Activated CD8-positive, alpha-beta memory T cell treated with anti-CD3 and anti-CD28 coated beads for 24 hours (primary cell): ENCODE measurements at places on chromosomes 11 and 22.

DNA sequence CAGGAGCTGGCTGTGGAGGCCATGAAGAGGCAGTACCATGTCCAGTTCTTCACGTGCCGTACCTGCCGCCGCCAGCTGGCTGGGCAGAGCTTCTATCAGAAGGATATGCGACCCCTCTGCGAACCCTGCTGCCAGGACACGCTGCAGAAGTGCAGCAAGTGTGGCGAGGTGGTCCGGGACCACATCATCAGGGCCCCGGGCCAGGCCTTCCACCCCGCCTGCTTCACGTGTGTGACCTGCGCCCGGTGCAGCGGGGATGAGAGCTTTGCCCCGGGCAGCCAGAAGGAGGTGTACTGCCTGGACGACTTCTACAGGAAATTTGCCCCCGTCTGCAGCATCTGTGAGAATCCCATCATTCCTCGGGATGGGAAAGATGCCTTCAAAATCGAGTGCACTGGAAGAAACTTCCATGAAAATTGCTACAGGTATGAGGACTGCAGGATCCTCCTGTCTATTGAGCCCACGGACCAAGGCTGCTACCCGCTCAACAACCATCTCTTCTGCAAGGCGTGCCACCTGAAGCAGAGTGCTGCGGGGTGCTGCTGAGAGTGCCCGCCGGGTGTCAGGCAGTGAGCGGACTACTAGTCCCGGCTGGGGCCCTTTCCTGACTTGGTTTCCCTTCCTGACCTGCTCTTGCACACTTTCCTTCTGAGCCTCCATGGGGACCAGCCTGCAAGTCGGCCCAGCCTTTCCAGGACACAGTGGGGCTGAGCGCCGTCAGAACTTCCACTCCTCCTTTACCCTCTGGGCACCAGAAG is 22.0 kb upstream of the PHF21A start:
- DNase-seq = no peak

DNA sequence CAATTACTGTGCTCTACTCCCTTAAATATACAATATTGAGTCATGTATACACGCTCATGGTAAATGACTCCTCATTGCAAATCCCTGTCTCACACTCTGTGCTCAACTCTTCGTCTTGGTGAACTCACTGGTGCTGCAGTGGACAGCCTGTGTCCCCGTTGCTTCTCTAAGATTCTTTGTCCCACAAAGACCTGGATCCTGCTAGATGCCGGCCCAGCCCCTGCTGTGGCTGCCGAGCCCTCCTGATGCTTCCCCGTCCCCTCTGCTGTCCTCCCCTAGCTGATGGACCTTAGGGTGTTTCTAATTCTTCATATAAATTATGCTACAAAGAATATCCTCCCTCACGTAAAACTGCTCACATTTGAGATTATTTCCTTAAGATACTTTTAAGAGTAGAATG is 5.5 kb downstream of the APOL2 start:
- no peak for DNase-seq

GRCh38 chr11:13358596-13359270 is 81.1 kb downstream of the BMAL1 start:
- DNase-seq = no peak

DNA sequence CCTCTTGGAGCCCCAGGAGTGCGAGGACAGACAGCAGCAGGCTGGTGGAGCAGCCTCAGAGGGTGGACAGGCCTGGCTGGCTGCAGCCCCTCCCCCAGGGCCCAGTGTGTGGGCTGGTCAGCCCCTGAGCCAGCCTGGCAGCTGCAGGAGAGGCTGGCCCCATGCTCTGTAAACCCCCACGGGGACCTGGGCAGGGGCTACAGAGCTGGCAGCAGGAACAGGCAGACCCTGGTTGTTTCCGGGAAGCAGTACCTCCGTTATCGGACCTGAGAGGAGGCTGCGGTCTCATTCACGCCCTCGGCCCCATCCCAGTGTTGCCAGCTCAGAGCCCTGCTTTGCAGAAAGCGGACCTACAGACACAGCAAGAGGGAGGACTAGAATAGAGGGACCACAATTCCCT is 38.5 kb upstream of the COMT start:
- no peak for DNase-seq

DNA sequence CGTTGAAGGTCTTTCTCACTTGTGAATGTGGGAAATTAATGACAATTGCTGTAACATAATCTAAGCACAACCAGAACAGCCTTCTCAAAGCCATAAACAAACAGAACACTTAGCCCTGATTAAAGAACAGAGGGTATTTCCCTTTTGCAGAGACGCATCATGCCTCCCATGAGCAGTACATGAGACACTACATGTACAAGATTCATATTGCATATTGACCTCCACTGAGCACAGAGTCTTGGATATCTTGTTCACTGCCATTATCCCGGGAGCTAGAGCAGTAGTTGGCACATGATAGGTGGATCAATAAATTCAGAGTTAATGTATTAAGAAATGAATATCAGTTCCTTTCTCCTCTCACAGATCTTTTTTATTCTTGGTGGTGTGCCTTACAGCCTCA is 1194.3 kb upstream of the TENM4 start:
- no peak for DNase-seq

- DNase-seq = peak; percentile 89
These were observed 22.1 kb downstream of the RIBC2 start for GRCh38 chr22:45435544-45436139.

DNA sequence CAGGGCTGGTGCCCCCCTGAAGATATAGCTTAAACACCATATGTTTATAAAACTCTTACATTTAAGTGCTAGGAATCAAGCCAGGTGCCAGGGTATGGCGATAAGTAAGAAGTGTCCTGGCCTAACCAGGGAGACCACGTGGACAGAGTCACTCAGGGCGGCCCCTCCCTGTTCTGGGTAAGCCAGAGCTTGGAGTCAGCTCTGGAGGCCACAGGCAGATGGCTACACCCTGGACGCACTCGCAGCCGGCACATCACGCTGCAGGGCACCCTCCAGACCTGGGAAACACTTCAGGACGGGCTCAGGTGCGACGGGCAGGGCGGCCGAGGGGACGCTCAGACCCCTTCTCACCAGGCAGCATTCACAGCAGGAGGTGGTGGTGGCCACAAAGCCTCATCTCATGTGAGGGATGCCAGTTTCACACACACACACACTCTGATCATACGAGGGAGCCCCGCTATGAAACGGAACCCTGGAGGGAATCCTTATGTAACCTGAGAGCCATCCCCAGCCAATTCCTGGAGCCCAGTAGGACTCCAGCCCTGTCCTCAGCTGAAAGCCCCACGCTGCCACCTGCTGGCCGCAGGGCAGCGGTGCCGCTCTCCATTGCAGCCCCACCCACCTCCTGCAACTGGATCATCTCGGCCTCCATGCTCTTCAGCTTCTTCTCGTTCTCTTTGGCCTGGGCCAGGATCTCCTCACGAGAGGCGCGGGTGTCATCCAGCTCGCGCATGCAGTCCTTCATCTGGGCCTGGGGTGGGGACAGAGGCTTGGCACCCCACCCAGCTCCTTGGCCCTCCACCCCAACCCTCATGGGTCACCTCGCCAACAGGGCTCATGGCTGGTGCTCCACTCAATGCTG is 33.4 kb downstream of the APOL1 start:
- DNase-seq = peak; percentile 85

GRCh38 chr11:46296528-46297448 is 19.3 kb downstream of the CREB3L1 start:
- DNase-seq = no peak

DNA sequence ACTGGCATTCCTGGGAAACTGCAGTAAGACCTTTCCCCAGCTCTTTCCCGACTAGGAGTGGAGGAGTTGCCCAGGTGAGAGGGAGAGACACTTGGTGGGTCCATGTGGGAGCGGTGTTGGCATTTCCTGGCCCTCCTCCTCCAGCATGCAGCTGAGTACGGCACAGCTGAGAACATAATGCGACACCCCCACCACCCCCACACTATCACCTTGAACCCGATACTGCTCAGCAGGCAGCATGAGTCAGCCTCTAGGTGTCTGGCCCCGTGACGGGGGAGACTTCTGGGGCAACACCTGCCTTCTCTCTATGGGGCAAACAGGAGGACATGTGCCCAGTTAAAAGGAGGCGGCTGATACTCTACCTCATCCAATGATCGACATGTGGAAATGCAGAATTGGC is 64.4 kb downstream of the PKNOX2 start:
- no peak for DNase-seq

DNA sequence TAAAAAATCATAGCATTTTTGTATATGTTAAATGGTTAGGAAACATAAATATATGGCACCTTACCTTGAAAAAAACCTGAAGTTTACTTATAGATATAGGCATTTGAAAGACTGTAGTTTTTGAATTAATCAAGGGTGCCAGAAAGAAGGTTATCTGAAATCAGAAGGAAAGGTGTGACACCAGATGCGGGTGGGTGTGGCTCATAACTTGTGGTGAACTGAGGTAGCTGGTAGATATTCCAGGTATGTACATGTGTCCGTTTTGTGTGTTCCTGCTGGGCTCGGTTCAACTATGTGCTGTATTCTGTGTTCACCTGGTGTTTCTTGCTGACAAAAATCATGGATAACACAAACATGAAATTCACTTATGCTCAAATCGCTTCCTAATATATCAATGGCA is 35.6 kb downstream of the STK33 start:
- no peak for DNase-seq

DNA sequence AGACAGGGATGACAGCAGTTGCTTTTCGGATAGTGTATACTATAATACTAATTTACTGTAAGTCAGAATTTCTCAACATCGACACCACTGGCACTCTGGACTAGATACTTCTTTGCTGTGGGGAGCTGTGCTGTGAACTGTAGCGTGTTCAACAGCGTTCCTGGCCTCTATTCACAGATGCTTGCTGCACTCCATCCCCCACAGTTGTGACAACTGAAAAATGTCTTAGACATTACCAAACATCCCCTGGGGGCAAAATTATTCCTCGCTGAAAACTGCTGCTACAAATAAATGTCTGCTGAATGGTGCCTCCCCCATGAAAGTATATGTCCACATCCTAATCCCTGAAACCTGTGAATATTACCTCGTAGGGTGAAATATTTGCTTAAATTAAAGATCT is 7.5 kb upstream of the SLC15A3 start:
- no peak for DNase-seq

DNA sequence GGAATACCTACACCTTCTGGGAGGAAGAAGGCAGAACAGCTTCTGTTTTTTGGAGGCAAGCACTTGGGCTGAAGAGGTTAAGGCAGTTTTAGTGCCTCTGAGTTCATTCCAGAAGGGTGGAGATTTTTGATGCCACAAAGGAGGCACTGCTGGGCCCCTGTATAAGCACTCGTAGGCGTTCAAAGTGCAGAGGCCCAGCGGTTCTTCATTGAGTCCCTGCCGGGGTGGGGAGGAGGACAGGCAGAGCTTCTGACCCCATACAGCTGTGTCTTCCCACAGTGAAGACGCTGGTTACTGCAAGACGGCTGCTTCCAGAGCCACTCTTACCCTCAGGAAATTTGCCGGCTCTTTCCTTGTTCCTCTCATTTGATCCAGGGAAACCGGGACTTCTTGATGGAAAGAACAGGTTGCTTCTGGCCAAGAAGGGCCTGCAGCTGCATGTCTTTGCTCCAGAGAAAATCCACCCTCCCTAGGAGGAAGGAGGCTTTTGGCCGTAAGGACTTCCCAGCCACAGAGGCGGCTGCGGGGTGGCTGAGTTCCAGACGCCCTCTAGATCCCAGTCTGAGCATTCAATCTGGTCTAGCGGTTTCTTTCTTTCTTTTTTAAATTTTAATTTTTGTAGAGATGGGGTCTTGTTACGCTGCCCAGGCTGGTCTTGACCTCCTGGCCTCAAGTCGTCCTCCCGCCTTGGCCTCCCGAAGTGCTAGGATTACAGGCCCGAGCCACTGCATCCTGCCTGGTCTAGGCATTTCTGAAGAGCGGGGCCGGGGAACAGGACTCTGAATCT is 9.4 kb downstream of the ADAMTS15 start:
- DNase-seq = no peak

DNA sequence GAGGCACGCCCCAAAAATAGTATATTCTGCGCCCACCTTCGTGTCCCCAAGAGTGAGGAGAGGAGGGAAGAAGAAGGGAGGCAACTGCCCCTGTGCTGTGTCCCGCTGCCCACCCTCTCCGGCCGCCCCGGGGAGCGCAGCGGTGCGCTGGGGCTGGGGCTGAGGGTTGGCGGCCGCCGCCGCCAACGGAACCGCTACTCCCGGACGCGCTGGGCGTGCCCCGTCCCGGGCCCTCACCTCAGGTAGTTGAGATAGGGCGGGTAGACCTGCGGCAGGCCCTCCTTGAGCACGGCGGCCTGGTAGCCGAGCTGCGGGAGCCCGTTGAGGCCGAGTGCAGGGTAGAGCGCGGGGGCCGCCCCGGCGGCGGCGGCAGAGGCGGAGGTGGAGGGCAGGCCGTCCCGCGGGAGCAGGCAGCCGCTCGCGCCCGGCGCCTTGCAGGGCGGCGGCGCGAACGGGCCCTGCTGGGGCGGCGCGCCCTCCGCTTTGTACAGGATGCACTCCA is 2.4 kb downstream of the PGR start:
- DNase-seq = no peak

- peak; percentile 74 for DNase-seq
These were observed 3.2 kb upstream of the GAB2 start for GRCh38 chr11:78420796-78421209.

- DNase-seq = no peak
These were observed 90.7 kb downstream of the FAM76B start for GRCh38 chr11:95698676-95699557.

DNA sequence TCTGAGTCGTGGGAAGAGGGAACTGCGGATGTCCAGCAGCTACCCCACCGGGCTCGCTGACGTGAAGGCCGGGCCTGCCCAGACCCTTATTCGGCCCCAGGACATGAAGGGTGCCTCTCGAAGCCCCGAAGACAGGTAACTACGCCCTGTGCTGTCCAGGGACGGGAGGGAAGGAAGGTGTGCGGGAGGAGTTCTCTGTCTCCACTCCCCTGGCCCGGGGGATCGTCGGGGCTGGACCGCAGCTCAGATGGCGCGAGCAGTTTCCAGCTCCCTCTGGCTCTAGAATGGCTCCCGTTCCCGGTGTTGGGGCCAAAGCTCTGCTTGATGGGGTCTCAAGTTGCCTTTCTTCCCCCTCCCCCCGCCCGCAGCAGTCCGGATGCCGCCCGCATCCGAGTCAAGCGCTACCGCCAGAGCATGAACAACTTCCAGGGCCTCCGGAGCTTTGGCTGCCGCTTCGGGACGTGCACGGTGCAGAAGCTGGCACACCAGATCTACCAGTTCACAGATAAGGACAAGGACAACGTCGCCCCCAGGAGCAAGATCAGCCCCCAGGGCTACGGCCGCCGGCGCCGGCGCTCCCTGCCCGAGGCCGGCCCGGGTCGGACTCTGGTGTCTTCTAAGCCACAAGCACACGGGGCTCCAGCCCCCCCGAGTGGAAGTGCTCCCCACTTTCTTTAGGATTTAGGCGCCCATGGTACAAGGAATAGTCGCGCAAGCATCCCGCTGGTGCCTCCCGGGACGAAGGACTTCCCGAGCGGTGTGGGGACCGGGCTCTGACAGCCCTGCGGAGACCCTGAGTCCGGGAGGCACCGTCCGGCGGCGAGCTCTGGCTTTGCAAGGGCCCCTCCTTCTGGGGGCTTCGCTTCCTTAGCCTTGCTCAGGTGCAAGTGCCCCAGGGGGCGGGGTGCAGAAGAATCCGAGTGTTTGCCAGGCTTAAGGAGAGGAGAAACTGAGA is 1.4 kb downstream of the ADM start:
- peak; percentile 72 for DNase-seq
